ENCODE measurements at places on chromosomes 12 and 14. TPM values are rescaled to one million over a fixed set of nuclear protein-coding genes. Genes with fewer than 3 reads are reported as not detected.

Gene DBX2
- total RNA-seq = not detected

Gene PAPOLA
- total RNA-seq = 149 TPM

Gene RPS6KL1
- total RNA-seq = 1.2 TPM

Gene ARL1
- 115 TPM for total RNA-seq

Gene AMDHD1
- total RNA-seq = 2.1 TPM

Gene DLK1
- total RNA-seq = 1,378 TPM

Gene GZMB
- not detected for total RNA-seq

Gene ESPL1
- 9.0 TPM for total RNA-seq

Gene MYF5
- total RNA-seq = not detected

DNA sequence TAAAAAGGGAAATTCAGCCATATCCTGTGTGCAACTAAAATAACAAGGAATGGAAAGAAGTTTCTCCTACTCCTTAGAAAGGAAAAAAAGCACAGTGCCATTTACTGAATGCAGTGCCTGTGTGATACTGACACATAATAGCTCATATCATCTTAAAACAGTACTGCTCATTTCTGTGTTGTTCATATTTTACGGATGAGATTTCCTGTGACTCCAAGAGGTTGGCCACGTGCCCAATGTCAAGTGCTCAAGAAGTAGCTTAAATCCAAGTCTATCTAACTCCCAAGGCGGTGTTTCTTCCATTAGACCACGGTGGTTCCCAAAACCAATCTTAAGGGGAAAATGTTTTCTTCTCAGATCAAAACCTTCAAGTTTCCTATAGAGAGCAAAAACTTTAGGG, 20.0 kb downstream of the MAP3K9 start:
- no peaks in the 10 kb centered on the region for H3K4me1 ChIP-seq
- H3K4me3 ChIP-seq = no peak overlapping the region
- DNase-seq = no peak
- no peak overlapping the region for H3K27ac ChIP-seq
- H3K36me3 ChIP-seq = no peaks in the 10 kb centered on the region
- H3K27me3 ChIP-seq = no peaks in the 10 kb centered on the region

DNA sequence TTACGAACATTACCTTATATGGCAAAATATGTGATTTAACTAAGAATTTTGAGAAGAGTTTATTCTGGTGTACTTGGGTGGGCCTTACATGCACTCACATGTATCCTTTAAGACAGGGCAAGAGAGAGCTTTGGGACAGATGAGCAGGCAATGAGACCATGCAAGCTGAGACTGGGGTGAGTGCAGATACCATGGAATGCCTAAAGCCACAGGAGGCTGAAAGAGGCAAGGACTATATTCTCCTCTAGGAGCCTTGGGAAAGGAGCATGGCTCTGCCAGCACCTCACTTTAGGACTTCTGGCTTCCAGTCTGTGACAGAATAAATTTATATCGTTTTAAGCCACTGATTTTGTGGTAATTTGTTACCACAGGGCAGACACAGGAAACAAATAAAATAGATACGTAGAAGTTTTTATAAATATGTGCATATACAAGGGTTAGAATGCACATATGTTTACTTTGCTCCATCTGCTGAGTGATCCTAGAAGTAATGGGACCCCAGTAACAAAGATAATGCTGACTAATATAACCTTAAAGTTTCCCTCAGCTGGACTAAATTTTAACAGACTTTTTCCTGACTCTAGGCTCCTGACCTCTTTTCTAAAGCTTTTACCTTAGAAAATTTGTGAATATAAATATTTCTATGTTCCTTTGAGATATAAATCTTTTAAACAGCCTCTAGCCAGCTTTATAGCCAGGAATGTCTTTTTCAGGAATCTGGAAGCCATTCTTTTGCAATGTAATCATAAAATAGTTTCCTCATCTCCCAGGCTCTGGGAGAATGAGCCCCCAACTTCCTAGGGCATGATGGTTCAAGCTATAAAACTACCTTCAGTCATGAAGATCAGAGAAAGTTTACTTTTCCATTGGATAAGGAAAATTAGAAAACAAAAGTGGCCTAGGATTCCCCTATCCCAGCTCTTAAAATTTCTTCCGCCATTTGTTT, 216.8 kb downstream of the PPFIA2 start:
- no peaks in the 10 kb centered on the region for H3K4me1 ChIP-seq
- no peak overlapping the region for H3K4me3 ChIP-seq
- no peaks in the 10 kb centered on the region for H3K27me3 ChIP-seq
- H3K27ac ChIP-seq = no peak overlapping the region
- no peak for DNase-seq

DNA sequence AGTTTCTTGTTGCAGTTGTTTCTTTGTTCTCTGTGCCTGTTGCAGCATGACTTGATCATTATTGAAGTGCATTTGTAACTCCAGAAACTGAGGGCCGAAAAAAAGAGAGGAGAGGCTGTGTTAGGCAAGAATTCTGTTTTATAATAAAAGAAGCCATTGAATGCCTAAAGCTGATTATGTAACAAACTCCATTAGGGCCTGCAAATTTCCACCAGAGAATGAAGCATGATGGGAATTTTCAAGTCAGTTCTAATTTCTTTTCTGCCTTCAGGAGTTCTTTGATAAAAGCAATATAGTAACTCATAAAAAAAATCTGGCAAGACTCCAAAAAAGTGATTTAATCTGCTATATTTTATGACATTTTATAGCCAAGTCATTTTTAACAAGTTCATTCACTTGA, 156.7 kb upstream of the RASSF8 start:
- no peak overlapping the region for H3K4me3 ChIP-seq
- H3K27ac ChIP-seq = no peak overlapping the region
- H3K4me1 ChIP-seq = no peaks in the 10 kb centered on the region
- no peaks in the 10 kb centered on the region for H3K36me3 ChIP-seq
- no peak for DNase-seq
- no peaks in the 10 kb centered on the region for H3K27me3 ChIP-seq

DNA sequence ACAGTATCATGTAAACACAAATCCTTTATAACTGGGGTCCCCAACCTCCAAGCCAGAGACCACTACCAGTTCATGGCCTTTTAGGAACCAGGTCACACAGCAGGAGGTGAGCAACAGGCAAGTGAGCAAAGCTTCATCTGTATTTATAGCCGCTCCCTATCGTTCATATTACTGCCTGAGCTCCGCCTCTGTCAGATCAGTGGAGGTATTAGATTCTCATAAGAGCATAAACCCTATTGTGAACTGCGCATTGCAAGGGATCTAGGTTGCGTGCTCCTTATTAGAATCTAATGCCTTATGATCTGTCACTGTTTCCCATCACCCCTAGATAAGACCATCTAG, 49.9 kb downstream of the LRP6 start:
- no peak for DNase-seq
- no peak overlapping the region for H3K4me3 ChIP-seq
- no peak overlapping the region for H3K27ac ChIP-seq
- no peaks in the 10 kb centered on the region for H3K27me3 ChIP-seq
- peaks cover 15% of the 10 kb centered on the region for H3K4me1 ChIP-seq

- no peak for DNase-seq
- H3K27ac ChIP-seq = no peak overlapping the region
- no peaks in the 10 kb centered on the region for H3K27me3 ChIP-seq
- H3K36me3 ChIP-seq = no peaks in the 10 kb centered on the region
- no peak overlapping the region for H3K4me3 ChIP-seq
These were observed 105.1 kb downstream of the SCARB1 start for GRCh38 chr12:124758266-124759220.

DNA sequence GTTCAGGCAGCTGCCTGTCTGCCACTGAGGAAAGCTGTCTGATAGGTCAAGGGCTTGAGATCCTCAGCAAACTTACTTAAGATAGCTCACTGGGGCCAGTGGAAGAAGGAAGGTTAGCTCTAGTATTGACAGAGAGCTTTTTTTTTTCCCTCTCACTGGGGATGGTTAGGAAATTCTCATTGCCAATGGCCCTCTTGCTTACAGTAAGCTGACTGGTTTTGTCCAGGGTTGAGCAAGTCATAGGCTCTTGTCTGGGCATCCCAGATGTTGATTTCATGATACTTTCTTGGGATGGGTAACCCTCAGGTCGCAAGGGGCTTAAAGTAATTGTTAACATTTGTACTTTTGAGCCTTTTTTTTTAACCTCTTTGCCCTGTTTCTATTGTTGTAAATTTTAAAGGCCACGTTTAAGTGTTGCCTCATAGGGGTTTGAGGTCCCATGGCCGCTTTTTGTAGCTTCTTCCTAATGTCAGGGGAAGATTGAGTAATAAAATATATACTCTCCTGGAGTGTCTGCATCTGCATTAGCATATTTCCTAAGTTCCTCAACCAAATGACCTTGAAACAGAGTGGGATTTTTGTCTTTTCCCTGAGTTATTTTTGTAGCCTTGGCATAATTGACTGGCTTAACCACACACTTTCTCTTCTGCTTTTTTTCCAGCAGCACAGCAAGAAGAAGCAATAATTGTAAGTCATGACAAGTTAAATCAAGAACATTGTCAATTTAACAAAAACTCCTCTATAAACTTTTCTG, 716.0 kb downstream of the LRFN5 start:
- H3K27me3 ChIP-seq = no peaks in the 10 kb centered on the region
- no peak overlapping the region for H3K4me3 ChIP-seq
- no peak overlapping the region for H3K27ac ChIP-seq
- no peaks in the 10 kb centered on the region for H3K4me1 ChIP-seq

- DNase-seq = peak; percentile 33
- H3K4me1 ChIP-seq = peaks cover 7% of the 10 kb centered on the region
- no peaks in the 10 kb centered on the region for H3K36me3 ChIP-seq
These were observed 1.8 kb downstream of the DCN start for GRCh38 chr12:91180582-91181395.

GRCh38 chr12:110531741-110532333, 29.7 kb downstream of the RAD9B start:
- H3K27ac ChIP-seq = no peak overlapping the region
- H3K27me3 ChIP-seq = no peaks in the 10 kb centered on the region
- DNase-seq = no peak

DNA sequence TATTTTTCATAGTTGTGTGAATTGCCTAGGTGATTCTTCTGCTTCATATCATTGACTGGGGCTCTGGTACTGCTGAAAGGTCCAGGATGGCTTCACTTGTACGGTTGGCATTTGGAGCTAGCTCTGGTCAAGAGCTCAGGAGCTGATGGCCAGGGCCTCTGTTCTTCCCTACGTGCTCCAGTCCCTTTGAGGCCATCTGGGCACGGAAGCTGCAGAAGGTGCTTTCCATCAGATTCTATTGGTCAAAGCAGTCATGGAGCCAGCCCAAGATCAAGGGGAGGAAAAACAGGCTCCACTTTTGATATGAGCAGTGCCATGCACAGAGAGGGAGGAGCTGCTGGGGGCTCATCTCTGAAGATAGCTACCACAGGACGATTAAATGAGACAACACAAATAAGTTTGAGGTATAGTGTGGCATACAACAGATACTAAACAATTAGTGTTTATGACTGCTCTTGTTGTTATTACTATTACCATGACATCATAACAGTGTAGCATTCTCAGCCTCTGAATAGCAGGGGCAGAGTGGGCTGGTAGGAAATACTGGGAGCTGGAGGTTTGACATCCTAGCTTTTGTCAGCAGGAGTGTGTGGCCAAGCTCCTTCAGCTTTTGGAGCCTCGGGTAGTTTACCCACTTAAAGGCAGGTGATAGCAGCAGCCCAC, 10.4 kb downstream of the KRT83 start:
- no peak overlapping the region for H3K27ac ChIP-seq
- no peaks in the 10 kb centered on the region for H3K36me3 ChIP-seq
- H3K4me1 ChIP-seq = peaks cover 6% of the 10 kb centered on the region
- H3K27me3 ChIP-seq = peaks cover 22% of the 10 kb centered on the region

GRCh38 chr12:124961055-124961454, 27.9 kb downstream of the DHX37 start:
- no peaks in the 10 kb centered on the region for H3K27me3 ChIP-seq
- no peaks in the 10 kb centered on the region for H3K36me3 ChIP-seq
- H3K4me3 ChIP-seq = no peak overlapping the region
- H3K27ac ChIP-seq = no peak overlapping the region
- DNase-seq = no peak
- H3K4me1 ChIP-seq = no peaks in the 10 kb centered on the region

GRCh38 chr14:92701826-92702225, 46.6 kb downstream of the LGMN start:
- H3K36me3 ChIP-seq = no peaks in the 10 kb centered on the region
- DNase-seq = no peak
- no peak overlapping the region for H3K4me3 ChIP-seq
- no peaks in the 10 kb centered on the region for H3K4me1 ChIP-seq

DNA sequence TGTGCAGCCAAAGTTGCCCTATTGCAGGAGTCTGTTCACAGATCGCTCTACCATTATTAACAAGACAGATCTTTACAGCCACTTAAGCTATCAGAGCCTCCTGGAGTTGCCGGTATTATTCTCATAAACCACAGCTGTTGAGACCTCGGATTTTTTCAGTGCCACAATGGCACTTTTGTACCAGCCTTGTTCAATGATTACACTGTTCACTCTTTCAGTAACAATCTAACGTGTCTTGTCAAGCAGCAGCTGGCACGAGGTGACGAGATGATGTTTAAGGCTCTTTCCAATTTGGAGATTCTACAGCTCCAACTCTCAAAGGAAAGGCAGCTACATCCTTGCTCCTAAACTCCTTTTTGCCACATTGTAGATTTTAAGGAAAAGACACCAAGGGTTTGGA, 30.7 kb downstream of the LRIG3 start:
- H3K36me3 ChIP-seq = no peaks in the 10 kb centered on the region

- H3K27ac ChIP-seq = no peak overlapping the region
- H3K27me3 ChIP-seq = peaks cover 38% of the 10 kb centered on the region
- no peaks in the 10 kb centered on the region for H3K4me1 ChIP-seq
- no peak for DNase-seq
- no peaks in the 10 kb centered on the region for H3K36me3 ChIP-seq
These were observed 129.8 kb downstream of the AACS start for GRCh38 chr12:125194987-125195386.

- peaks cover 30% of the 10 kb centered on the region for H3K4me1 ChIP-seq
- H3K4me3 ChIP-seq = peak overlapping the region; percentile 67
- peak overlapping the region; percentile 99 for H3K27ac ChIP-seq
- DNase-seq = no peak
- H3K27me3 ChIP-seq = no peaks in the 10 kb centered on the region
These were observed 2.4 kb downstream of the SINHCAF start for GRCh38 chr12:31323391-31324115.

DNA sequence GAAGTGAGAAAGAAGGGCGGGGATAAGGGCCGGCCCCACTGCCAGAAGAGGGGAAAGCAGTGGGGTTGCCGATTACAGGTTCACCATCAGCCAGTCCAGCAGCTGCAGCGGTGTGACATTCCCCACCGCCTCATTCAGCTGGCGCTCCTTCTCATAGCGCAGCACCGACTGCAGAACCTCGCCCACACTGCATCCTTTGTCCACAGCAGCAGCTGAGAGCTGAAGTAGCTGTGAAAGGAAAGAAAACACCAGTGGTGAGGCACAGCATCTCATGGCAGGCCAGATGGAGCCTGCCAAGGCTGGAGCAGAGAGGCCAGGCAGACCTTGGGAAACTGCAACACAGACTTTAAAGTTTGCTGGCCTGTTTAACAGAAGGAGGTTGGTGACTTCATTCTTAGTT, 33.2 kb downstream of the AKAP3 start:
- H3K27me3 ChIP-seq = no peaks in the 10 kb centered on the region
- H3K36me3 ChIP-seq = no peaks in the 10 kb centered on the region
- no peak overlapping the region for H3K4me3 ChIP-seq
- no peaks in the 10 kb centered on the region for H3K4me1 ChIP-seq

GRCh38 chr14:77645520-77646230, 29.2 kb upstream of the SPTLC2 start:
- no peak overlapping the region for H3K4me3 ChIP-seq
- no peaks in the 10 kb centered on the region for H3K27me3 ChIP-seq
- H3K4me1 ChIP-seq = no peaks in the 10 kb centered on the region
- no peak for DNase-seq

GRCh38 chr14:97978341-97978740, 1181.2 kb downstream of the VRK1 start:
- H3K27me3 ChIP-seq = no peaks in the 10 kb centered on the region
- no peak overlapping the region for H3K4me3 ChIP-seq
- no peaks in the 10 kb centered on the region for H3K36me3 ChIP-seq
- H3K27ac ChIP-seq = peak overlapping the region; percentile 23
- peak; percentile 90 for DNase-seq

All from hepatocyte (in vitro differentiated cells).